ENCODE measurements at places on chromosomes 5 and 9.

DNA sequence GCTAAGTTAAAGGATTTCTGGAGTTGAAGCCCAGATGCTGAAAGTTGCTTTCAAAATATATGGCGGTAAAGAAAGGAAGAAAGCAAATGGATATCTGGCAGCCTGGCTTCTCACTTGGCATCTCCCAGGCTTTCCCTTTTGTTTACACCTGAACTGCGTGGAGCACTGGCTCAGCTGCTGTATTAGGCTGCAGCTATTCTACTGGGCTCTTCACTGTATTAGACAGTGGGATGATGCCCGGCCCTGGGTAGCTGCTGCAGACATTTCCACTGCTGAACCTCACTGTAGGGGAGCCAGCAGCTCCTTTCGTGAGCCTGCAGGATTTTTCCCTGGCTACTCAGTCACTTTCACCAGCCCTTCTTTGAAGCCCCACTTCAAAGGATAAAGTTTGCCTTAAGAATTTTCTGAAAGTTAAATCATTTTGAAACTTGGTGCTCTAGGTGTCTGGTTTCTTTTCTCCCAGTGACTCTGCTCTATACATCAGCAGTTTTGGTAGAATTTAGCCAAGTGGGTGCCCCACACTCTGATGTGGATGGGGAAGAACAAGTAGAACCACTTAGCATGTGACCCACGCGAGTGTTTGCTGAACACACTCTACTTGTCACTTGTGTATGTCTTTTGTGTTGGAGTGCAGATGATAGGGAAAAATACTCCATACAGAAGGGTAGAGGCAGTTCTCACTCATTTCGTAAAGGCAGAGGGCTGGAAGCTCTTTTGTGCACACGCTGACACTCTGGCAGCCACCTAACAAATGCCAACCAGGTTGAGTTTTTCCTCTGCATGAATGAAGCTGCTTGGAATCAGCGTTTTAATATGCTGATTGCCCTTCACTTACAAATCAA is 49.9 kb downstream of the C9orf152 start:
- DNase-seq = no peak

- no peak for DNase-seq
Observed at GRCh38 chr5:17151686-17152085, 65.7 kb upstream of the BASP1 start.

DNA sequence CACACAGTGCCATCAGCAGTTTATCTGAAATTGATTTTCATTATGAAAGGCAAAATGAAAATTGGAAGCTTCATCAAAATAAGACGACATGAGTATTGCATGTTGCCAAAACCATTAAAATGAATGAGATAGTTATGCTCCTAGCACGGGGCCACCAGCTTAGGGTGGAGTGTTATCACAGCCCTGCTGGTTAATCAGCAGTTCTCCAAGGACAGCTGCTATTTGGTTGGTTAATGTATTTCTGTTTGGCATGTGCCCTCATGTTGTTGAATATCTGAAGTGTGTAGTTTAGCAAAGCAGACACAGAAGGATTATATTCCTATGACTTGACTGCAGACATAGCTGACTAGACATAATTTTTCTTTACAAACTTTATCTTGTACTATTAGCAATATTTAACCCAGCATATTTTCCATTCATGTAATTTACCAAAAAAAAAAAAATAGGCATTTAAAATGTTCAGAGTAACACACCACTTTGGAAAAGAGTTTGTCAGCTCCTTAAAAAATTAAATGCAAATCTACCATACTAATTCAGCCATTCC is 98.6 kb upstream of the PIK3R1 start:
- DNase-seq = no peak

GRCh38 chr9:122948313-122948712 is 7.5 kb downstream of the RABGAP1 start:
- no peak for DNase-seq

DNA sequence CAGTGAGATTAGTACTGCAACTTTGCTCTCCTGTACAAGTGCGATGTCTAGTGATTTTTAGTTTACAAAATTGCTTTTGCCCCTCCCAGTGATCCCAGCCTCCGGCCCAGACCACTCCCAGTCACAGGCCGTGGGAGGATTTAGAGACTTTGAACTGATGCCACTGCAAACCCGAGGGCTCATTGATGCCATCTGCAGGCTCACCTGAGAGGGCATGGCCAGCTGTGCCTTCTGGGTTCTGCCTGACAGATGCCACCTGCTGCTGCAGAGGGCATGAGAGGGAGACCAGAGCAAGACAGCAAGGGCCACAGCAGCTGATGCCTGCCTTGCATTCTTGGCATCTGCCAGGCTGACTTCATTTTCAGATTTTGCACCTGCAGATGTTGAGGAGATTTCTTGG is 593.8 kb downstream of the CDK5RAP2 start:
- DNase-seq = no peak

DNA sequence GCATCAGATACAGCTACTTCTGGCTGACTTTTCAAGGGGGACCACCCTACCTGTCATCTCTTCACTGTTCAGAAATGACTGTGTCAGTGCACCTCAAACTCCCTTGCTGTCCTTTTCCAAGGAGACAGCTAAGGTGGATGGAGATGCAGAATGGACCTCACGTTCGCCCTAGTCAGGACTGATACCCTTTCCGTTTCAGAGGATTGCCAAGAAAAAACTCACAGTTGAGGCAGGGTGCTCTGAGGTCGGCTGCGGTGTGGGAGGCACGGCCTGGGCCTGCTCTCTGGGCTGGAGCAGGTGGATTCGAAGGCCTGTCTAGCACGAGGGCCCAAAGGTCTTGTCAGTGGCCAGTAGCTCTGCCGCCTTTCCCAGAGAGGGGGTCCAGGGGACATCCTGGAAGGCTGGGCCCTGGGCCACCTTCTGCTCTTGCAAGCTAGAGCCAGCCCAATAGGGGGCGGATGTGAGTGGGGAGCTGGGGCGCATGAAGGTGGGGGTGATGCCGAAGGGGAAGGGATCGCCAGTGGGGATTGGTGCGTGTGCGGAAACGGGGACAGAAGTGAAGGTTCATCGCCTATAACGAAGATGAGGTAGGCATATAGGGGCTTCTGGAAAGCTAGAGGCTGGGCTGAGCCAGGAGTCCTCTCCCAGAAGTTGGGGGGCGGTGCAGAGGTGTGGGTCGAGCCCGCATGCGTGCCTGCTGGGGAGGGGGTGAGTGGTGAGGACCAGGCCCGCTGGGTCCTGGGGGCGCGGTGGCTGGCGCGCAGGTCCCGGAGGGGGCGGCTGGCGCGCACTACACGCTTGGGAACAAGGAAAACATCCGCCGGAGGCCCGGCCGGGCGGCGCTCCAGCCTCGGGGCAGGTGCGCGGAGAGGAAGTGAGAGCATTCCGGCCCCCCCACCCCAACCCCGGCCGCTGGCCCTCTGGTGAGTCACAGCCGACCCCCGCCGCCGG is 2.5 kb upstream of the MSMP start:
- peak; percentile 60 for DNase-seq

GRCh38 chr5:15615859-15616258 is 115.9 kb downstream of the FBXL7 start:
- no peak for DNase-seq

- DNase-seq = no peak
Observed at GRCh38 chr9:88689509-88690298, 154.7 kb downstream of the NXNL2 start.

- no peak for DNase-seq
Observed at GRCh38 chr9:133276923-133277322, 1.9 kb upstream of the ABO start.

- DNase-seq = no peak
Observed at GRCh38 chr9:70531311-70531710, 116.9 kb upstream of the KLF9 start.

- no peak for DNase-seq
Observed at GRCh38 chr5:29994519-29994918, 1199.0 kb upstream of the CDH6 start.

- DNase-seq = no peak
Observed at GRCh38 chr9:121732886-121733285, 81.5 kb downstream of the DAB2IP start.

DNA sequence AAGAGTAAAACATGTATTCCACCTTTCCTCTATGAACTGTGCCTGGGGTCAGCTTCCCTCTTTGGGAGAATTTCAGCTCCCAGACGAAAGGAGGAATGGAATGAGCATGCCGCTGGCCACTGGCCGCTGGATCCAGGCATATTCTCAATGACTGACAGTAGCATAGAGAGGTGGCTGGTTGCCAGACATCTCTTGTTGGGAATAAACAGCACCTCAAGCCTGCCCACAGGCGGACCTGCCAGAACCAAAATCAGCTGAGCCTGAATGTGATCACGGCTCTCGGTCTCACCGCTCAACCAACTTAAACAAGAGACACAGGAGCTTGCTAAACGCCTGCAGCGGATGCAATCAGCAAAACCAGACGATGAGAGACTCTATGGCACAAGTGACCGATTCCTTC is 20.6 kb downstream of the TBC1D9B start:
- no peak for DNase-seq

DNA sequence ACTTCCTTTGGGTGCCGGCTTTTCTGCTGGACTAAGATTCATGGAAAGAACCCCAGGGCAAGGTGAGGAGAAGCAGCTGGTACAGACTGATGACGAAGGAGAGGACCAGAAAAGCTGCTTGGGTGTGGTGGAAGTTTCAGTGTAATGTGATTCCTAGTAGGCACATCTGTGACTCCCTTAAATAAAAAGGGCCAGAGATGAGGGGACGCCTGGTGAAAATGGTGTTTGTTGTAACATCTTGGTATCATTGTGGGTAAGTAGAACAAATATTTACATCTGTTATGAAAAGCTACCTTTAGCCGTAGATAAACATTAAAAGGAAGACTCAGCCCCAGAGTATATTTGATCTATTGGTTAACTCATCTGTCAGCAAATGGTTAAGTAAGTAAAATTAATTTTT is 33.8 kb downstream of the OTULINL start:
- no peak for DNase-seq

DNA sequence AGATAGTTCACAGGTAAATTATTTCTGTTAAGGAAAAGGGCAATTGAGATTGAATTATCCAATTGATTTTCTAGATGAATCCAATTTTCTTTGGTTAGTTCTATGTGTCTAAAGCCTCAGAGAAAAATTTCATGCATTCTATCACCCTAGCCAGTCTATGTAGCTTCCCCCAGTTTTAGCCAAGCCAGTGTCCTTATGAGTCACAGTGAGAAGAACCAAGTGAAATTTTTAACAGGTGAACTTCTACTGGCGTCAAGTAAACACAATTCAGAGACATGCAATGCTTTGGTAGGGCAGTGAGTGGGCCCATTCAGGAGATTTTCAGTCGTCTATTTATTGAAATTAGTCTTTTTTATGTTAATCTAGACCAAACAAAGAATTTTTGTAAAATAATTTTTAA is 1077.4 kb upstream of the ARRDC3 start:
- no peak for DNase-seq

DNA sequence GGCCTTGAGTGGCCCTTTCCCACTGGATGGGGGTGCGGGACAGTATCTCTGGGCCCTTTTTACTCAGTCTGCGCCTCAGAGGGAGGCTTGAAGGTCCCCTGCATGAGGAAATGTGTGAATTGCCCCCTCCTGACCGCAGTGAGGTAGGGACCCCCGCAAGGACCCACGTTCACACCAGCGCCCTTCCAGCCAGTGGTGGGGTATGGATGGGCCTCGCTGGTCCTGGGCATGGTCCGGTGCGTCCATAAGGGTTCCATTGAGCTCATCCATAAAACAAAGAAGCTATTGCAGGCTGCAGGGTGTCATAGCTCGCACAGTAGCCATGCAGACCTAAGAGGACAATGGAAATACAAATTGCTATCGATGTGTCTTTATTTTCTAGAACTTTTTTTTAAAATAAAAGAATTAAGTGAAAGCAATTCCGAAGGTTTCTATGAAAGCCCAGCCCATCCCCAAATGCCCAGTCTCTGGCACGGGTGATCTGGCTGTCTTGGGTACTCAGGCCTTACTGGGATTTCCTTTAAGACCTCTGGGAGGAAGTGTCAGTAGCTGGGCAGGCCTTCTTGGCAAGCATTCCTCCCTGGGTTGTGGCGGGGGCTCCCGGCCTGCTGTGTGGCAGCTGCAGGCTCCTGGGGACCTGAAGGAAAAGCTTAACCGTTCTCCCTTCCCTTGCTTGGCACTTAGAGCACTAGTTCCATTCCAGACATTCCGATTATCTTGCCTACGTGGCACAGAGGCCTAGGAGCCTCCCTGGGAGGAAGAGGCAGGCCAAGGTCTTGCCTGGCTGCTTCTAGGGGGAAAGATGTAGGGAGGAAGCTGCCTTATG is 1.5 kb upstream of the SEMA5A start:
- DNase-seq = no peak

DNA sequence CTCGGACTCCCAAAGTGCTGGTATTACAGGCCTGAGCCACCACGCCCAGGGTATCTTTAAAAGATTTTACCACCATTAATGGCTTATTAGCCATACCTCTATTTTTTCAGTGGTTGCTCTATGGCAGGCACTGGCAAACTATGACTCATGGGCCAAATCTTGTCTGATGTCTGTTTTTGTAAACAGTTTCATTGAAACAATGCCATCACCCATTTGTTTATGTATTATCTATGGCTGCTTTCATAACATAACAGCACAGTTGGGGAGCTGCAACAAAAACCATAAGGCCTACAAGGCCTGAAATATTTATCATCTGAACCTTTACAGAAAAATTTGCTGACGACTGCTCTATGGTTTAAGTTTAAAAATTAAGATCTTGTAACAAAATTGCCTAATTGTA is 66.8 kb downstream of the SLC38A9 start:
- no peak for DNase-seq

DNA sequence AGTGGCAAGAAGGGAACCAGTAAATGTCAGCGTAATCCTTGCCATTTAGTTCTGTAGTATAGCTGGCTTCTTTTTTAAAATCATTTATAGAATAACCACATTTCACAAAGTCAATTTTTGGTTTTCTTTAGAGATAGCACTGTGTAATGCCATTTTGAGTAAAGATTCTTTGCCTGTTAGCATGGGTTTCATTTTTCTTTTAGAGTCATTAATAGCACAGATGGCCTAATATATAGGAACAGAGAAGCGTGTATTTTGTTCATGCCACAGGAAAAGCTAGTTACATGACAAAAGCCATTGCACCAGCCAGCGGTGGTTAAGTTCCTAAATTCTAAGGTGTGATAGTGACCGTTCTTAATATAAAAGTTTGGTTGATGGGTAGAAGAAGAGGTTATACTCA is 1363.9 kb downstream of the MAT2B start:
- no peak for DNase-seq

GRCh38 chr5:168659286-168659847 is 80.2 kb upstream of the PANK3 start:
- DNase-seq = no peak

DNA sequence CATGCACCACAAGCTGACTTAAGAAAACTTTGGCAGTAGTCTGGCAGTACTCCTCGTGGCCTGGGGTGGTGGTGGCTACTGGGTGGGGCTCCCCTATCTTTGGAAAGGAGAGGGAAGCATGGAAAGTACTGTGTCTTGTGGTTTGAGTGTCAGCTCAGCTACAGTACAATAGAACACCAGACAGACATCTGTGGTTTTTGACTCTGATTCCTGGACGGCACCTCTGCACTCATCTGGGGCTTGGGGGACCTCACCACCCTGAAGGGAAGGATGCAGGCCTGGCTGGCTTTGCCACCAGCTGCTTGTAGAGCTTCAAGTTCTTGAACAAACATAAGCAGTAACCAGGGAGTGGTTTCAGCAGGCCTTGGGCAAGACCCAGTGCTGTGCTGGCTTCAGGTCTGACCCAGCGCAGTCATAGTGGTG is 40.6 kb downstream of the TNFSF8 start:
- no peak for DNase-seq

GRCh38 chr5:127920936-127921335 is 162.6 kb upstream of the SLC12A2 start:
- DNase-seq = no peak

GRCh38 chr5:17282283-17283120 is 65.1 kb downstream of the BASP1 start:
- no peak for DNase-seq
